Fibroblast of upper back skin (primary cell): ENCODE measurements at places on chromosomes 7 and 10.
A peak's percentile ranks its signal among the peaks of the same experiment; 100 is the strongest.

GRCh38 chr7:149861728-149862045 is 12.1 kb upstream of the ATP6V0E2 start:
- DNase-seq, result no peak

DNA sequence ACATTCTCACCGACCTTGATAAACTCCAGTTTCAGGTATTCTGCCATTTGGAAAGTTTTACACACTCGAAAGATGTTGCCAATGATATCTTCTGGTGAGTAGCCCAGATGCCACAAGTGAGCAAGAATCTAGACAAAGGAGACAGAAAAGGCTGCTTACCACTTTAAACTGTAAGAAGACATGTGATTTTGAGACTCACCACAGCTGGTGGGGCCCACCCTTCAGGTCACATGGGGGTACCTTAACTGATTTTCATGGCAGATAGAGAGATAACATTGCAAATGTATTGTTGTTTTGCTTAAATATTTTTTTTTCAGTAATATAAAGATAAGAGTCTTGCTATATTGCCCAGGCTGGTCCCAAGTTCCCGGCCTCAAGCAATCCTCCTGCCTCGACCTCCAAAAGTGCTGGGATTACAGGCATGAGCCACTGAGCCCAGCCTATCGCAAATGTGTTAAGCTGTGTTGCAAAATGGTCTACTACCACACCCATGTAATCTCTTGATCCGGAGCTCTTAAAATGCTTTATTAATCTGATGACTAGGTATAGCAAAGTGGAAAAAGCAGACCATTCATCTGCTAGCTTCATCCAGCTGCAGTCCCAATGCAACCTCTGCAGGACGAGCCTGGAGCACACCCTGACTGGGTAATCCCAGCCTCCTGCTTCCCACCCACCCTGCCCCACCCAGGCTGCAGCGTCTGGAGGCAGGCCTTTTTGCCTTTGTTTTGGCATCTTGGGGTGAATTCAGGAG is 18.5 kb downstream of the RFC2 start:
- no peak for DNase-seq

GRCh38 chr10:128077155-128077875 is 48.9 kb downstream of the MKI67 start:
- DNase-seq, result no peak

DNA sequence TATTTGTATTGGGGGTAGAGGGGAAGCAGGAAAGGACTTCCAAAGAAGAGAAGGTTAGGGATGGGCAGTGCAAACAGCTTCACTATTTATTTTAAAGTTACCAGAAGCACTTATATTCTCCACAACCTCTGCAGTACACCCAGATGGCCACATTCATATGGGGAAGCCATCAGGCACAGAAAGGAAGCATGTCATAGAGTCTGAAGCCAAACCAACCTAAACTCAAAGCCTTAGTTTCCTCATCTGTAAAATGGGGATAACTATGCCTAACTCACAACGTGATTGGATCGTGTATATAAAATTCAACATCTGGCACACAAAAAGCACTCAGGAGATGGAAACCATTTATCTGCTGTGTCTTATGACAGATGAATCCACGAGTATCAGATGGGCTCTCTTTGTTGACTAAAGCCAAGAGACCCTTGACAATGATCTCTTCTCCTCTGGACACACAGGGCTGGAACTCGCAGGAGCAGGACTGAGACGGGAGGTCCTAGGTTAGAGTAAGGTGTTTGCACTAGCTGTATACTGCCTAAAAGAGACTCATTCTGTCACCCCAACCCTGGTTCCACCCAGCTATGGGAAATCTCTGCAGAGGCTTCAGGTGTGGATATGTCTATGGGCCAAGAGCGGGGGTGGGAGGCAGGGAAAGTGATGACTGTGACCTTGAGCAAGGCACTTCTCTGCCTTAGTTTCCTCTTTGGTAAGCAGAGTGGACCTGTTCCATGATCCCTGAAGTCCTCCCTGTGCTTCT is 1.8 kb downstream of the KIAA1549 start:
- DNase-seq, result peak; percentile 9

DNA sequence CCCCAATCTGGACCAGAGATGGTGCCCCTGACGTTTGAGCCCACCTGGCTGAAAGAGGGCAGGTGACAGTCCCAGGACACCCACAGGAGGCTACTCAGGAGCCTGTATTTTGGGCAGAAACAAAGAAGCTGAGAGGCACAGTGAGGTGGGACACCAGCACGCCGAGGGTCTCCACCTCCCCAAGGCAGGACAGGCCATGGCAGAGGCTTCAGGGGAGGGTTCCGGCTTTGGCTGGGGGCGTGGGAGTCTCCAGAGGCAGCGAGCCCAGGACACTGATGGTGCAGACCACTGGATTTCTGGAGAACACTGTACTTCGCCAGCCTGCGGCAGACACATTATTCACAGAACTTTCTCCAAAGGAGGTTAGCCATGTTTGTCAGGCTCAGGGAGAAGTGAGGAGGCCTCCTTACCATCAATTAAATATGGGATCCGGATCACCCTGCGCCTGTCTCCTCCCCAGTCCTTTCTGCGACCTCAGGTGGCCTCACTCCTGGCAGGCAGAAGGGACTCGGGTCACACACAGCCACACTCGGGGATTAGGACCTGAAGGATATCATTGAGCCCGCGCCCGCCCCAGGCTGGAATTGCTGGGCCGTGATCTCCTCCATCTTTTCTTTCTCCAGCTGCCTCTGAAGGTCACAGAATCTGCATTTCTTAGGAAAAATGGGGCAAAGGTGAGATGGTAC is 98.3 kb downstream of the MKI67 start:
- DNase-seq, result no peak

DNA sequence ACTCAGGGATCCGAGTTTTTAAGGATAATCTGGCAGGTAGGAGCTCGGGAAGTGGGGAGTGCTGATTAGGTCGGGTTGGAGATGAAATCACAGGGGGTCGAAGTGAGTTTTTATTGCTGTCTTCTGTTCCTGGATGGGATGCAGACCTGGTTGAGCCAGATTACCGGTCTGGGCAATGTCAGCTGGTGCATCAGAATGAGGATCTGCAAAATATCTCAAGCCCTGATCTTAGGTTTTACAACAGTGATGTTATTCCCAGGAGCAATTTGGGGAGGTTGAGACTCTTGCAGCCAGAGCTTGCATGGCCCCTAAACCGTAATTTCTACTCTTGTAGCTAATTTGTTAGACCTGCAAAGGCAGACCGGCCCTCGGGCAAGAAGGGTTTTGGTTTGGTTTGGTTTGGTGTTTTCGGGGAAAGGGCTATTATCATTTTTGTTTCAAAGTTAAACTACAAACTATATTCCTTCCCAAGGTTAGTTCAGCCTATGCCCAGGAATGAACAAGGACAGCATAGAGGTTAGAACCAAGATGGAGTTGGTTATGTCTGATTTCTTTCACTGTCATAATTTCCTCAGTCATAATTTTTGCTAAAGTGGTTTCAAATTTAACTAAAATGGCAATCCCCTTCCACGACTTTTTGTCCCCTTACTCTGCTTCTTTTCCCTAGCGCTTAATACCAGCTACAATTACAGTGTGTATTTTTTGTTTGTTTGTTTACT is 20.6 kb upstream of the PIK3CG start:
- DNase-seq, result no peak

- DNase-seq, result no peak
These were observed 302.3 kb upstream of the AUTS2 start for GRCh38 chr7:69295977-69296376.

DNA sequence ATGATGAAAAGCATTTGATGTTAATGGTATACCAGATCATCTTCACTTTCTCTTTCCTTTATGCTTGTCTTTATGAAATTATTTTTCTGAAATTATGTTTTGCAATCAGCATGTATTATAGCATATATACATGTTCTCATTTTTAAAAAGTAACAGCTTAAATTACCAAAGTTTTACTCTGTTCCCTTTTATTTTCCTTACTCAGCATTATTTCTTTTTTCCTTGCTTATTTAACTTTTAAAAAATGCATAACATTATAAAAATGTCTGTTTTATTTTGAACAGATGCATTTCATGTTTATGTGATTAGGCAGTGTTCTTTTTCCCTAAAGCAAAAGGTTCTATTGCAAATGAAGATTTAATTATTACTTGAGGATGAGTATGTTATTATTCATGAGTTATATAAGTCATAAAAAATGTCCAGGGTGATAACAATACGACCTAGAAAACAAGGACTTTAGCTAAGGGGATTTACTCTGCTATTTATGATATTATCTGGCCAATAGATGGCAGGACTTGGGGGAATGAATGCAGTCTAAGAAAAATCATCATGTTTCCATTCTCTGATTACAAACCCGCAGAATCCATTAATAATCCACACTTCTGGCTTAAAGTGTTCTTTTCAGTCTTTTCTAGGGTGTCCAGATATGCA is 38.5 kb downstream of the CABCOCO1 start:
- DNase-seq, result no peak

GRCh38 chr10:97888641-97889262 is 39.1 kb downstream of the GOLGA7B start:
- DNase-seq, result peak; percentile 44

GRCh38 chr7:94529516-94529915 is 19.9 kb downstream of the CASD1 start:
- peak; percentile 77 for DNase-seq

GRCh38 chr10:97129666-97130065 is 56.1 kb downstream of the SLIT1 start:
- DNase-seq, result no peak

DNA sequence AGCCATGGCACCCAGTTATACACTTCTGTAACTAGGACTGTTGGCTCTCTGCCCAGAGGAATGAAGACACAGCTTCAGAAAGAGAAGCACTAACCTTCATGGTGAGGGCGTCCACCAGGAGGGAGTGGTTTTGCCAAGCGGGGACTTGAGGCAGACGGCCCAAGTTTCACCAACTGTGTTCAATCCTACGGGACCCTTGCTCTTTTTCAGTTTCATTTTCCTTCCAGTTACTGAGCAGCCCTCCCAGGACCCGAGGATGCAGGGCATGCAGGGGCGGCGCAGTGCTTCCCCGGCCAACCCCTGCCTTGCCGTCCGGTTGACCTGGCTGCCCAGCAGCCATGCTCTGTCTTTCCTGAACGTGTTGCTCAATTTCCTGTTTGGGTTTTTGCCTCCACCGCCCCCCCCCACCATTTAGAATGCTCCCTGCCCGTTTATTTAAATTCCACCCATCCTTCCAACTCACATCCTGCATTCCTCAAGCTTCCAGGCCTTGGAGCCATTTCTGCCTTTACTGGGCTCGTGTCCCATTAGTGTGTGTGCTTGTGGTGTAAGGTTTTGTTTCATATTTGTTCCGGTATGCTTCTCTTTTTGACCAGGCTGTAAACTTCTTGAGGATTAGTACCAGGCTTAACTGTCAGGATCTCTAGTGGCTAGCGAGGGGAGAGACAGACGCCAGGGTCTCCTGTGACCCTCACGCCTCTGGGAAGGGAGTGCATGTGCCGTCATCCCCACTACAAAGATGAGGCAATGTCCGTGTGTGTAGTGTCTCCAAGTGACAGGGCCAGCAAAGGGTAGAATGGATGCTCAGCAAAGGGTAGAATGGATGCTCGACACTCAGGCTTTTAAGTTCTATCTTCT is 31.6 kb downstream of the IL15RA start:
- peak; percentile 97 for DNase-seq

DNA sequence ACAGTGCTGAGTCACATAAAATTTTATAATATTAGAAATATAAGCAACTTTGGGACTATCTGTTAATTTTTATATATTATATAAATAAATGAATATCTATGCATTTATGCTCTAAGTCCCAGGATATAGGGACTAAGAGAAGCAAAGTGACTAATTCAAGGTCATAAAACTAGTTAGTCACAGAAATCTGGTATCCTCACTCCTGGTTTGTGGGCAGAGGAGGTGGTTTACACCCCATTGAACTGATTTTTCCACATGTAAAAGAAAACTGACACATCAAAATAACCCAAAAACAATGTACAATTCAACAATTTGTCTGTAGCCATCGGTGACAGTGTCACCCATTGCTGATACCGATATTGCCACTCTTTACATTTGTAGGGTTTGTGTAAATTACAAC is 3.0 kb downstream of the PCLO start:
- DNase-seq, result no peak
